Activated CD4-positive, alpha-beta T cell treated with anti-CD3 and anti-CD28 coated beads for 48 hours (primary cell): ENCODE measurements at places on chromosomes 7 and 10.
A peak's percentile ranks its signal among the peaks of the same experiment; 100 is the strongest.

DNA sequence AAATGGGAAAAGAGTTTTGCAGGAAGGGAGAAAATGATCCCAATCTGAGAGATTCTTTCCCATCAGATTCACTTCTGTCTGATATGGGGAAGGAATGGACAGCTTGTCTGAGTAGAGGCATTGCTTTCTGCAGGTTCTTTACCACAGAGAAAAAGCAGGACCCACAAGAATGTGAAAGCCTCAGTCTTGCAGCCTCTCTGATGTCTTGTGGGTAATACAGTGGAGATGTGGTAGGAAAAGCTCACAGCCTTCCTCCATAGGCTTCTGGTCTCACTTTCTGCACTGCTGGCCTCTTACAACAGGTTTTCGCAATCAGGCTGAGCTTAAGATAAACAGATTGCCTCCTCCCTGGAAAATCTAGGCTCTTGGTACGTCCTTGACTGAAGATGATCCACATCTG, 551 bp downstream of the IFIT1 start:
- no peak for DNase-seq

DNA sequence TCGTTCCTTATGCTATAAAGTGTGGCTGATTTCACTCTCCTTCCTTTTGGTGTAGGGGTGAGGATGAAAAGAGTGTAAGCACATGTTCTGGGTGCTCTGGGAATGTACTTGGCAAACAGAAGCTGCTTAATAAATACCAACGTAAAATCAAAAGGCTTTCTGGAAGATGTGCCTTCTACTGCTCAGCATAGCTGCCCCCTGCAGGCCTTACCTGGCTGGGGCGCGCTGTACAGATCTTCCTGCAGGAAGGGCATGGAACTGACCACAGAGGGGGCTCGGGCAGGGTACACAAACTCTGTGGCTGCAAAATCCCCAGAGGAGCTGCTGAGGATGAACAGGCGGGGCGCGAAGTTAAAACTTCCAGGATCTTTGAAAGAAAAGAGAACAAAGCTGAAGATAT, 169.4 kb downstream of the SVIL start:
- DNase-seq = no peak

DNA sequence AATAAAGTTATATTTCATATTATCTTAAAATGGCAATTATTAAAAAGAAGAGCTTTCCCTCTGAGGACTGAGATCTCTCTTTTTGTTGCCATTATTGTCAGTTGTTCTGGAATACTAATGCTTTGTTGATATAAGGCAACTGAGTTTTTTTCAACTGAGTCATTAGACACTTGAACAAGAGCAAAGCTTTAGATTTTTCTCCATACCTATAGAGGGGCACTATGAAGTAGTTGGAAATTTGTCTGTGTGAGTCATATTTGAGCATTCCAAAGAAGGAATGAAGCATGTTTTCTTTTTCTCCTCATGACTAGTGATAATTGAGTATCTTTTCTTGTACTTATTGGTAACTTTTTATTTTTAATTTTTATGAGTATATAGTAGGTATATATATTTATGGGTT, 24.5 kb downstream of the RPA3 start:
- no peak for DNase-seq

- DNase-seq = no peak
Measured at GRCh38 chr10:71623098-71623985, 96.2 kb downstream of the C10orf105 start.

- DNase-seq = no peak
Measured at GRCh38 chr10:116324227-116324950, at the start of gene CCDC172. CCDC172 (plus strand) TSS chr10:116324448; CDS start chr10:116325012, 564 bp downstream.

DNA sequence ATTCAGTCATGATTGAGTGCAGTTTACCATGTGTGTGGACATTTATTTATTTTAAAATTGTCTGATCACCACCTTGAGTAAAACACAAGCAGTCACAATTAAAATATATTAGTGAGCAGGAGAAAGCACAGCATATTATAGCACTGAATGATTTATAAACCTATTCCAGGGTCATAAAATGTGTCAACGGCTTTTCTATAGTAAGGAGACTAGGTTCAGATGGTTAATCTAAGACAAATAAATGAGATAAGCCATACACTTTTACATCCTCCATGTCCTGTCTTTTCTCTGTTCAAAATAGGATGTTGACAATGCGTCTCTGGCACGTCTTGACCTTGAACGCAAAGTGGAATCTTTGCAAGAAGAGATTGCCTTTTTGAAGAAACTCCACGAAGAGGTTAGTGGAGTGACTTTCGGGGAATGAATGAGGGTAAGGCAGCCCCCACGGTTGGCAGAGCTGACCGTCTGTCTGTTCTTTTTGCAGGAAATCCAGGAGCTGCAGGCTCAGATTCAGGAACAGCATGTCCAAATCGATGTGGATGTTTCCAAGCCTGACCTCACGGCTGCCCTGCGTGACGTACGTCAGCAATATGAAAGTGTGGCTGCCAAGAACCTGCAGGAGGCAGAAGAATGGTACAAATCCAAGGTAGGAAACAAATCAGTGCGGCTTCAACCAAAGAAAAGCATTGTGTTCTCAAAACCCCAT, 5.4 kb downstream of the VIM start:
- no peak for DNase-seq

DNA sequence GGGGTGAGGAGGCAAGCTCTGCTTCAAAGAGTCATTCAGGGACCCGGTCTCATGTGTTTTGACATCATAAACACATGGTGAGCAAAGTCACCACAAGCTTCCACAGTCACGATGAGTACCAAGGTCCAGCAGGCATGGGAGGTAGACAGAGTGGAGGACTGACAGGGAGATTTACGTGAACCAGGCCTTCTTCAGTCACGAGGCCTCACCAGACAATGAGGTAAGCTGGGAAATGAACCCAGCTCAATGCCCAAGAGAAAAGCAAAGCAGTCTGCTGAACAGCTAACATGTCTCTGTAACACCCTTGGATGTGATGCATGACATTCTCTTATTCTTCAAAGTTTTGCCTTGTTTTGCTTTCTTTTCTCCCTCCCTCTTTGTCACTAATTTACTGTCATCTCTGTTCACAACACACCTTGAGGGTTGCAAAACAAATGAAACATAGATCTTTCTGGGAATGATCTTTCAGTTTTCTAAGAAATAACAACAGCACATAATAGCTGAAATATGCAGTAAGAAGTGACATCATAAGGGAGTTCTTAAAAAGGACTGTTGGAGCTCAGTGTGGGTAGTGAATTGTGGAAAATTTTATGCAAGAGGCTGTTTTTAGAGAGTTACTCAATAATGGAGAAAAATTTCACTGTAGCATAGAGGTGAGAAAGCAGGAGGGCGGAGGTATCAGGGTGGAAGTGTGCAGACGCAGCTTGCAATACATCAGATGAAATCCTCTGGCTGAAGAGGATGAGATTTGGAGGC, 9.0 kb downstream of the PPP1R17 start:
- no peak for DNase-seq

DNA sequence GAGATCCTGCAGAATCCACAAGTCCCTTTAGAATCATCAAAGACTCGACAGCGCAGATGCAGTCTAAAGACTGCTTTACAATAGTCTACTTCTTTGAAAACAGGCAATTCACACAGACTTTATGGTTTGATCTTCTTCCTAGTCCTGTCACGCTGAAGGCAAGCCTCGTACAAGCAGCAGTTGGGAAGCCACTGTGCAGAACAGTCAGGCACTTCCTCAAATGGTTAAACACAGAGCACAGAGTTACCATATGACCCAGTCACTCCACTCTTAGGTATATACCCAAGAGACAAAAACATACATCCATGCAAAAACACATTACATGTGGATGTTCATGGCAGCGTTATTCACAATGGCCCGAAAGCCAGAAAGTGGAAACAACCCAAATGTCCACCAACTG, 41.4 kb downstream of the LRRC20 start:
- DNase-seq = no peak

- no peak for DNase-seq
Measured at GRCh38 chr10:31762316-31762715, 166.3 kb downstream of the ARHGAP12 start.

- no peak for DNase-seq
Measured at GRCh38 chr10:101485681-101486554, 102.1 kb downstream of the POLL start.

- DNase-seq = no peak
Measured at GRCh38 chr7:51251290-51251689, 65.3 kb downstream of the COBL start.

GRCh38 chr7:27842094-27842692, 102.2 kb downstream of the TAX1BP1 start:
- no peak for DNase-seq

- no peak for DNase-seq
Measured at GRCh38 chr10:68099736-68100135, 9.6 kb upstream of the MYPN start.

DNA sequence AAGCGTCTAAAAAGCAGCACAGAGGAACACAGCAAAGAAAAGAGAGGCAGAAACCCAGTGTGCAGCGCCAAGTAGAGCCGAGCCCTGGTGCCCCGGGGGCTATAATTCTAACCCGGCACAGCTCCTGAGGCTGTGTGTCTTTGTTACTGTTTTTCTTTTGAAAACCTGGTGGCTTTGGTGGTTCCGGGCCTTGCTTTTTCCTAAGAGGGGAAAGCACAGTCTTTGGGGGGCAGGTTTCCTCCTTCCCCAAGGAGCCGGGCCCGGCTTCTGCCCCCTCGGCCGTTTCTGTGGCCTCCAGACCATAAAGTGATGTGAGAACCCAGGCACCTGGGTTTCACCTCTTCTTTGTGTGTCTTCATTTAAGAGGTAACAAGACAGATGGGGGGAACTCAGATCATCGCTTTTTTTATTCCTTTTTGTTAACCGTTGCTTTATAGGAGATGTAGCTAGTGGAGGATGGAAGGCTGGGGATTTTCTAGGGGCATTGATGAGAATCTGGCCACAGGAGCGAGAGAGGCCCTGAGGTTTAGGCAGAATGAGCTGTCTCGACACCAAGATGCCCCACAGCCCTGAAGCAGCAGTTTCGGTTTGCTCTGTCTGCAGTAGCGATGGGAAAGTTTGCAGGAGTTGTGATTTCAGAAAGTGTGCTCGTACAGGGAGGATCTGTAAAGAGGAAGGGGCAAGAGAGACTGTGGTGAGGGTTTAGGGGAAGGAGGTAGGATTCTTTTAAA, 367.8 kb upstream of the GALNT17 start:
- DNase-seq = peak; percentile 13

GRCh38 chr10:91798649-91799611, 704 bp downstream of the TNKS2 start:
- peak; percentile 57 for DNase-seq

DNA sequence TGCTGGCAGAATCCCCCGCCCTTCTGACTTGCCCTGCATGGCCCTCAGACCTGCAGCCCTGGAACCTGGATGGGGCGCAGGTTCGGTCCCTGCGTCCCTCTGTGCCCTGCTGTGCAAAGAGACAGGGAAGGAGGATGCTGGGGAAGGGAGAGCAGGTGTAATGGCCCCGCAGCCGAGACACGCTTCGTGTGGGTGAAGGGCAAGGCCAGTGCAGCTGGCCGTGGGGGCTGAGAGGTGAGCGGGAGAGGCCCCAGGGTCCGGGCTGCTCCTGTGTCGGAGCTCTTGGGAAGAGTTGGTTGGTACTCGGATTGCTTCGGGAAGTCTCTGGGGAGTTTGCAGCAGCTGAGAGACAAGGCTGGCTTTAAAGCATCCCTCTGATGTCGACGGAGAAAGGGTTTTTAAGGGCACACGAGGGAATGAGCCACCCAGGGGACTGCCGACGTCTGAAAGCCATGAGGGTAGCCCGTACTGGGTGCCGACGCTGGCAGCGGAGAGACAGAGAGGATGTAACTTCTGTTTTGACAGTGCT, 6.5 kb downstream of the ELFN1 start:
- no peak for DNase-seq

DNA sequence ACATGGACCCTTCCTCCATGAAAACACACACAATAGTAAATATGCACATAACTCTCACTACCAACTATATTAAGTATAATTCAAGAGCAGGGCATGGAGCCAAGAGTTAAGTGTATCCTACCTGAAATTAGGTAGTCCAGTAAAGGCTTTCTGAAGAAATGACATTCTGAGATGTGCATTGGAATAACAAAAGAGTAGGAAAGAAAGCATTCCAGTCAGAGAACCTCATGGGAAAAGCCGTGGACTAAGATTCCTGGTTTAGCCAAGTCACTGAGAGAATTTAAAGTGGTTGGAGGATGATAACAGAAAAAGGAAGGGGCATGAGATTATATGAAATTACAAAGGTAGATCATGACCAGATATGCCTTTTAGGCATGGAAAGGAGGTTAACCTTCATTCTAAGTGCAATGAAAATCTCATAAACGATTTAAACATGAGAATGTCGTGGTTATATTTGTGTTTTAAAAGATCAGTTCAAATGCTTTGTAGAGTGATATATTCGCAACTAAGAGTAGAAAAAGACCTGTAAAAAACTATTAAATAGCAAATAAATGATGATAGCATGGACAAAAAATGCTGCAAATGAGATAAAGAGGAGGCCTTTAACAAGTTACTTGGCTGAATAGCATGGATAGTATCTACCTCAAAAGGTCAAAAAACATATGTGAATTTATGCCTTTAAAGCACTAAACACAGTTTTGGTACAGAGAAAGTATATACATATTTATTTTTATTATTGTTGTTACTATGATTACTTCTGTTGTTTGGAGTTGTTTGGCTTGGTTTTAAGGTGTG, 767.4 kb upstream of the GHITM start:
- no peak for DNase-seq

GRCh38 chr7:42176724-42177101, 60.3 kb downstream of the GLI3 start:
- no peak for DNase-seq

- no peak for DNase-seq
Measured at GRCh38 chr10:1043532-1043995, 5.4 kb downstream of the IDI1 start.

GRCh38 chr10:126468876-126469643, 80.8 kb upstream of the ADAM12 start:
- DNase-seq = no peak

GRCh38 chr10:14519785-14520184, 189.1 kb upstream of the FRMD4A start:
- no peak for DNase-seq

DNA sequence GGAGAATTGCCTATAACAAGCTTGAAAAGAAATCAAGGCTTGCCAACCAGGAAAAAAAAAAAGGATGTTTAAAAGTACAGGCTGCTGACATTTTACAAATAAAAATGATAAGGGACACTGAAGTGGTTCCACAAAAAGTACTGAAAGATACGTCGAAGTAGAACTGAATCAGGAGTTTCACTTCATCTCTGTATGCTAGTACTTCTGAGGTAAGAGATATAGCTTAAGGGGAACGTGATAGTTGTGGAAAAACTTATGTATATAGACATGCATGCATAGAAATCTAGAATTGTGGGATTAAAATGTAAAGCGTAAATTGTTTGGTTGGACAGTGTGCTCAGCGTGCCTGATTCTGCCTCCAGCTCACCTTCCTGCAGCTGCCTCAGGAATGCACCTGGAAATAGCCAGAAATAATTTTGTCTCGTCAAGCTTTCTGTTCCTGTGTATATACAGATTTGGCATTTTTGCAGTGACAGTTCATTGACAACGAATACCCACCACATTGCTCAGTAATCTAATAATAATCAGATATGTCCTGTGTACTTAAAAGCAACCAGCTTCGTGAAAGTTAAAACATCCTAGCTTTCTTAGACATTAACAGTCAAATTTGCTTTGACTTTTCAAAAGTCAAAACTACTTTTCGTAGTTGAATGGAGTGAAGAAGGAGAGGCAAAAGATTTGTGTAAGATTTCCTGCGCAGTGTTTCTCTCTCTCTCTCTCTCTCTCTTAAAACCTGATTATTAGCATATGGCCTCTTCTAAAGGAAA, 1.4 kb downstream of the SOSTDC1 start:
- no peak for DNase-seq

GRCh38 chr7:115827305-115828045, 203.1 kb downstream of the TFEC start:
- no peak for DNase-seq
